A549 treated with AZD2906 at 1 μM for 4 hours (cell line): ENCODE measurements at places on chromosomes 13 and 19. TPM values are rescaled to one million over a fixed set of nuclear protein-coding genes. Genes with fewer than 3 reads are reported as not detected.

The MISP3 gene
- 2.2 to 4.3 TPM (median 3.9 TPM) in 5 replicates for total RNA-seq

The GFY gene
- total RNA-seq = 0.12 to 0.27 TPM (median 0.16 TPM) in 5 replicates

The MAP3K10 gene
- total RNA-seq = 12.7 to 16.7 TPM (median 14.6 TPM) in 5 replicates

The SPC24 gene
- total RNA-seq = 15.3 to 21.9 TPM (median 20.9 TPM) in 5 replicates

The ELSPBP1 gene
- not detected in 5 replicates for total RNA-seq

The TGDS gene
- 7.4 to 9.5 TPM (median 8.4 TPM) in 5 replicates for total RNA-seq

The TMEM38A gene
- 0.99 to 1.3 TPM (median 1.2 TPM) in 5 replicates for total RNA-seq

The CEACAM8 gene
- total RNA-seq = not detected in 5 replicates

The CEACAM16 gene
- total RNA-seq = 0.03 to 0.13 TPM (median 0.11 TPM) in 5 replicates

The OR2Z1 gene
- not detected in 5 replicates for total RNA-seq

The ZNF85 gene
- 0.06 to 0.13 TPM (median 0.12 TPM) in 5 replicates for total RNA-seq

The GAS6 gene
- 7.0 to 10.2 TPM (median 8.9 TPM) in 5 replicates for total RNA-seq

The TEX26 gene
- total RNA-seq = not detected in 5 replicates

The TJP3 gene
- total RNA-seq = 0.25 to 0.59 TPM (median 0.37 TPM) in 5 replicates

The RNF17 gene
- not detected in 5 replicates for total RNA-seq

The PCDH8 gene
- total RNA-seq = not detected in 5 replicates

The SLC25A41 gene
- 0.08 to 0.15 TPM (median 0.14 TPM) in 4 of 5 replicates, not detected in the other for total RNA-seq

The ZGLP1 gene
- 0.79 to 2.7 TPM (median 1.7 TPM) in 5 replicates for total RNA-seq

The SULT2A1 gene
- 0.06 TPM in 2 of 5 replicates, not detected in the others for total RNA-seq

The PABPC3 gene
- total RNA-seq = 0.10 to 0.18 TPM (median 0.16 TPM) in 5 replicates

The ZNF823 gene
- 1.7 to 3.5 TPM (median 2.4 TPM) in 5 replicates for total RNA-seq

The SKA3 gene
- total RNA-seq = 12.2 to 13.9 TPM (median 13.3 TPM) in 5 replicates

The OR7A5 gene
- total RNA-seq = not detected in 5 replicates

The SRRM5 gene
- total RNA-seq = 0.60 to 1.0 TPM (median 0.69 TPM) in 5 replicates

The KIR2DL3 gene
- total RNA-seq = not detected in 5 replicates

The SLITRK5 gene
- total RNA-seq = 0.51 to 0.63 TPM (median 0.57 TPM) in 5 replicates

The TMEM272 gene
- not detected in 5 replicates for total RNA-seq

The ZNF844 gene
- total RNA-seq = not detected in 5 replicates

The CRX gene
- not detected in 5 replicates for total RNA-seq

The OBI1 gene
- 7.5 to 10.9 TPM (median 7.8 TPM) in 5 replicates for total RNA-seq

The IGSF23 gene
- total RNA-seq = 0.36 to 0.67 TPM (median 0.42 TPM) in 5 replicates

The MPHOSPH8 gene
- 10.2 to 12.3 TPM (median 11.4 TPM) in 5 replicates for total RNA-seq

The KLK11 gene
- not detected in 5 replicates for total RNA-seq

The CRLF1 gene
- total RNA-seq = 5.3 to 11.4 TPM (median 10.2 TPM) in 5 replicates

The ATXN8OS gene
- not detected in 5 replicates for total RNA-seq

The PEG3 gene
- not detected in 5 replicates for total RNA-seq

The ZNF547 gene
- total RNA-seq = 1.00 to 1.9 TPM (median 1.1 TPM) in 5 replicates

The NCR1 gene
- not detected in 5 replicates for total RNA-seq

The MRI1 gene
- 8.9 to 13.3 TPM (median 12.2 TPM) in 5 replicates for total RNA-seq

The S1PR5 gene
- total RNA-seq = 0.97 to 1.5 TPM (median 1.4 TPM) in 5 replicates

The SHISA7 gene
- 0.01 TPM in 1 of 5 replicates, not detected in the others for total RNA-seq

The FGF14 gene
- total RNA-seq = not detected in 5 replicates

The NOSIP gene
- total RNA-seq = 87.6 to 112 TPM (median 109 TPM) in 5 replicates

The KIR2DL1 gene
- not detected in 5 replicates for total RNA-seq

The TICAM1 gene
- 8.2 to 11.5 TPM (median 10.2 TPM) in 5 replicates for total RNA-seq

The PSG4 gene
- total RNA-seq = 0.37 to 0.83 TPM (median 0.52 TPM) in 5 replicates

The PGPEP1 gene
- 1.8 to 2.8 TPM (median 2.2 TPM) in 5 replicates for total RNA-seq

The ZNF571 gene
- total RNA-seq = 0.55 to 1.5 TPM (median 0.92 TPM) in 5 replicates

The GPR4 gene
- 0.15 to 0.66 TPM (median 0.22 TPM) in 5 replicates for total RNA-seq

The DIAPH3 gene
- total RNA-seq = 6.2 to 8.8 TPM (median 7.6 TPM) in 5 replicates

The ZSCAN4 gene
- total RNA-seq = not detected in 5 replicates

The PSG7 gene
- 0.06 to 0.11 TPM (median 0.08 TPM) in 3 of 5 replicates, not detected in the others for total RNA-seq

The C19orf85 gene
- not detected in 5 replicates for total RNA-seq

The MBD3L2 gene
- total RNA-seq = not detected in 5 replicates

The PLIN4 gene
- 0.09 to 0.15 TPM (median 0.12 TPM) in 5 replicates for total RNA-seq
